Thyroid gland (tissue), 4 donors: ENCODE measurements at places on chromosomes 11 and 22. TPM values are rescaled to one million over a fixed set of nuclear protein-coding genes. Genes with fewer than 3 reads are reported as not detected.

Gene ST14
- total RNA-seq = 53.3 TPM

Gene MFNG
- total RNA-seq = 20.4 TPM

Gene ZNF215
- total RNA-seq = 1.9 TPM

Gene CAPN5
- 4.3 TPM for total RNA-seq

Gene C11orf87
- total RNA-seq = not detected

Gene PYGM
- 5.1 TPM for total RNA-seq

Gene TST
- 36.8 TPM for total RNA-seq

- H3K27me3 ChIP-seq = no peaks in the 10 kb centered on the region
- H3K4me3 ChIP-seq = no peak overlapping the region
- peak; percentile 44 for DNase-seq
- H3K4me1 ChIP-seq = no peaks in the 10 kb centered on the region
- no peaks in the 10 kb centered on the region for H3K36me3 ChIP-seq
Observed at GRCh38 chr11:96180341-96180740, 162.7 kb downstream of the MAML2 start.

DNA sequence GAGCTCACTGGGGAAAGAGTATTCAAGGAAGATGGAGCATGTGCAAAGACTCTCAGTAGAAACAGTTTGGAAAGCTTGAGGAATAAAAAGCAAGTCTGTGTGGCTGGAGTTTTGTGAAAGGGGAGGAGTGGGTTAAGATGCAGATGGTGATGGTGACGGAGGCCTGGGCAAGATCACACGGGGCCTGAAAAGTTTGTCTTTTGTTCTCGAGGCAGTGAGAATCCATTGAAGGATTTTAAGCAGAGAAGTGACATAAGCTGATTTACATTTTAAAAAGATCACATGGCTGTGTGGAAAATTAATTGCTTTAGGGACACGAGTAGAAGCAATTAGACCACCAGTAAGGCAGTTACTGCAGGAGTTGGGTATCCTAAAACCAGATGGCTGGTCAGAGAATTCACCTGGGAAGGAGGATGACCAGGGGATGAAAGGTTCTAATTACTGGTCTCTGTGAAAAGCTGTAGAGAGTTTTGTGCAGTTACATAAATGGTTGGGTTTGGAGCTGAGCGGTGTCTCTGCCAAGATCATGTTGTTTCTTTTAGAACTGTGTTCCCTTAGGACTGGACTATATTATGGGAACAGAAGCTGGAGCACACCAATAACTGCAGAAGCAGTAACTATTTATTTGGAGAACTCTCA, 7.1 kb downstream of the RRP8 start:
- DNase-seq = no peak
- no peak overlapping the region for H3K4me3 ChIP-seq
- peaks cover 25% of the 10 kb centered on the region for H3K36me3 ChIP-seq

DNA sequence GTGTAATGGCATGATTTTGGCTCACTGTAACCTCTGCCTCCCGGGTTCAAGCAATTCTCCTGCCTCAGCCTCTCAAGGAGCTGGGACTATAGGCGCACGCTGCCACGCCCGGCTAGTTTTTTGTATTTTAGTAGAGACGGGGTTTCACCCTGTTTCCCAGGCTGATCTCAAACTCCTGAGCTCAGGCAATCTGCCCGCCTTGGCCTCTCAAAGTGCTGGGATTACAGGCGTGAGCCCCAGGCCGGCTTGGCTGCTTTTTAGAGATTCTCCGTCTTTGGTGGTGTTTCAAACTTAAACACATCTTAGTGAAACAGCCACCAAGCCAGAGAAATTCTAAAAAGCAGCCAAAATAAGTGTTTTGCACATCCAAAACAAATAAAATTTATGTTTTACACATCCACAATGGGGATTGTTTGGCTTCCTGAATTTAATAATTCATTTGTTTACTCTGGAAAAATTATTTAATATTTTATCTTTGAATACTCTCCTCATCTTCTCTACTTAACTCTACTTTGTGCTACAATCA, 18.4 kb downstream of the BCL2L13 start:
- no peak for DNase-seq
- H3K36me3 ChIP-seq = peaks cover 17% of the 10 kb centered on the region

GRCh38 chr22:46085828-46086576, 64.3 kb upstream of the PPARA start:
- no peaks in the 10 kb centered on the region for H3K36me3 ChIP-seq
- H3K4me3 ChIP-seq = peak overlapping the region; percentile 7
- no peak for DNase-seq
- H3K27me3 ChIP-seq = no peaks in the 10 kb centered on the region
- H3K27ac ChIP-seq = peak overlapping the region; percentile 97

GRCh38 chr11:86706338-86707131, 34.1 kb upstream of the ME3 start:
- no peak for DNase-seq
- no peaks in the 10 kb centered on the region for H3K4me1 ChIP-seq
- no peak overlapping the region for H3K4me3 ChIP-seq

DNA sequence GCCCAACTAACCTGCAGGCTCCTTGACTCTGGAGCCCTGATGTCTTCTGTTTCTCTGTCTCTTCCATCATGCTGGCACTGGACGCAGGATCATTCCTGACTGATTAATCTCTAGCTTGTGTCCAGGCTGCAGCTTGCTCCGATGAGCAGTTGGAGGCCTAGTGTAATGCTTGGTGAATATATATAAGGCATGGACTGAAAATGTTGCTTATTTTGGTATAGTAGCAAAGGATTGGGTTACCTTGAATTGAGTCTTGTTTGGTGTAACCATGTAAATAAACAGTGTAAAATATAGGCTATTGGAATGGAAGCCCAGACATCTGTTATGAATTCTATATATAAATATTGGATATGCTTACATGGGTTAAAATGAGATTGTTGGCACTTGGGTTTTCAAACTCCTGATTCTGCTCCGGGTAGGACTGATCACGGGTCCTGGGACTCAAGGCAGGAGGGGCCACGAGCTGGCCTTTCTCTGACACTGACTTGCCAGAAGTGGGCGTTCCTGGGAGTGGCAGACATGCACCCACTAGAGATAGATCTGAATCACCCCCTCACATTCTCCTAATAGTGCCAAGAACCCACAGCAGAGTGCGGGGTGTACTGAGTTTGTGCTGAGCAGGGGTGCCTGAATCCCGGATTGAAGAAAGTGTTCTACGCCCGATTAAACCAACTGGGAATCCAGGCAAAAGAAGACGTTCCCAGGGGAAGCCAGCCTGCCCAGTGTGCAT, 25.8 kb downstream of the LRP5 start:
- H3K27ac ChIP-seq = no peak overlapping the region
- H3K36me3 ChIP-seq = no peaks in the 10 kb centered on the region

- no peaks in the 10 kb centered on the region for H3K27me3 ChIP-seq
- peaks cover 2% of the 10 kb centered on the region for H3K4me1 ChIP-seq
- H3K36me3 ChIP-seq = no peaks in the 10 kb centered on the region
- H3K27ac ChIP-seq = no peak overlapping the region
- no peak for DNase-seq
- no peak overlapping the region for H3K4me3 ChIP-seq
Observed at GRCh38 chr11:63619967-63620366, 5.7 kb upstream of the PLAAT3 start.

DNA sequence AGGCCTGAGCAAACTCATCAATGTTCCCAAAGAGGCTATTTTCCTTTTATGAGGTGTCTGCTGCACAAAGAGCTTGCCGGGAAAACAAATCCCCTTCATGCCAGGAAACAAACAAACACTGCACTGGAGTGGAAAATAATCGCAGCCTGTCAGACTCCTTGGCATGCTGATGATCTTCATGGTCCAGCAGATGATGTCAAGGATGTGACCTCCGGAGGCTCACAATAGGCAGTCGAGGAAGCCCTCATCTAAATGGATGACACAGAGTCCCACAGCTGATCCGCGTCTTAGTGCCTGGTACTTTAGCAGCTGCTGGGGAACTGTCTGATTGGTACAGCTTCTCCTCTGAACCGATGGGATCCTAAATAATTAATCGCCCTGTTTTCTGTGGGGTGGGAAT, 187.6 kb downstream of the TENM4 start:
- H3K27me3 ChIP-seq = no peaks in the 10 kb centered on the region
- H3K36me3 ChIP-seq = no peaks in the 10 kb centered on the region
- H3K4me3 ChIP-seq = no peak overlapping the region
- DNase-seq = no peak
- no peaks in the 10 kb centered on the region for H3K4me1 ChIP-seq
- no peak overlapping the region for H3K27ac ChIP-seq

DNA sequence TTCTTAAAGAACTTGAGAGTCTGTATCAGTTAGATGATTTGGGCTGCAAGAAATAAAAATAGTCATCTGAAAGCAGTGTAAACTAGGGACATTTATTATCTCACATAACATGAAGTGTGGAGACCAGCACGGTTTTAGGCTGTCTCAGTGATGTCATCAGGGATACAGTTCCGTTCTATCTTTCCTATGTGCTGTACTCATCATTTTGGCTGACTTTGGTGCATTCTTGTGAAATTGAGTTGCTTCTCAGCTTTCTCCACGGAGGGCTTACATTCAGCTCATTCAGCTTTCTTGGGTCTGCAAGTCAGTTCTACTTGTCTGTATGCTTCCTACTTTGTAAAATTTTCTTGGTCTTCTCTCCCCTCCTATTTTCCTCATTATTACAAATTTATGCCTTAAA, 51.8 kb upstream of the LIN7C start:
- H3K27ac ChIP-seq = no peak overlapping the region
- H3K4me3 ChIP-seq = no peak overlapping the region
- no peaks in the 10 kb centered on the region for H3K4me1 ChIP-seq

DNA sequence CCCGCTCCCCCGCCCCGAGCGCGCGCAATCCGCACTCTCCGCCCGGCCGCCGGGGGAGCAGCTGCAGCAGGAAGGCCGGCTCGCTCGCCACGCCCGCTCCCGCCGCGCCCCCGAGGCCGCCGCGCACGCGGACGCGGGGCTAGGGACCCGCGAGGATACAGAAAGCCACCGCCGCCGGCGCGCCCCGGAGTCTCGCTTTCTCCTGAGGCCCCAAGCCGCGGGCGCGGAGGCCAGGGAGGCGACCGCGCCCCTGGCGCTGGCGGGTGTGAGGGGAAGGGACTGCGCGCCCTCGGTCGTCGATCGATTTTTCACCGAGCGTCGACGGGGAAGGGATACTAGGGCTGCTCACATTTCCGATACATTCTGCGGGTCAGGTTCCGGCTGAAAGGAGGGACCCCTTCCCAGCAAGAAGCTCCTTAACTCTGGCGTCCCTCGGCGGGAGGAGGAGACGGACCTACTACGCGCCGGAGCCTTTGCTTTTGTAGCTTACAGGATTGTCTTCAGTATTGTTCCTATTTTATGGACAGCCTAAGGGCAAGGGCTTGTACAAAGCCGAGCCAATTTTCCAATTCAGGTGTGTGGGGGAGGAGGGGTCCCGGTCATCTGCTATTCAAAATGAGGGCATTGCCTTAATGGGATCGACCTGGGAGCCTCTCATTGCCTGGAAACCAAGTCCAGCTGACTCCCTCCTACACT, 416 bp upstream of the GAB2 start:
- peak overlapping the region; percentile 82 for H3K27ac ChIP-seq
- DNase-seq = peak; percentile 77
- no peaks in the 10 kb centered on the region for H3K27me3 ChIP-seq

- H3K4me3 ChIP-seq = no peak overlapping the region
- DNase-seq = no peak
- no peaks in the 10 kb centered on the region for H3K27me3 ChIP-seq
- no peak overlapping the region for H3K27ac ChIP-seq
- H3K4me1 ChIP-seq = no peaks in the 10 kb centered on the region
- H3K36me3 ChIP-seq = no peaks in the 10 kb centered on the region
Observed at GRCh38 chr11:60610702-60611101, 88.7 kb upstream of the MS4A8 start.

- no peaks in the 10 kb centered on the region for H3K27me3 ChIP-seq
- DNase-seq = no peak
- H3K36me3 ChIP-seq = no peaks in the 10 kb centered on the region
- H3K4me3 ChIP-seq = no peak overlapping the region
- peaks cover 2% of the 10 kb centered on the region for H3K4me1 ChIP-seq
Observed at GRCh38 chr11:96193745-96194443, 149.1 kb downstream of the MAML2 start.

DNA sequence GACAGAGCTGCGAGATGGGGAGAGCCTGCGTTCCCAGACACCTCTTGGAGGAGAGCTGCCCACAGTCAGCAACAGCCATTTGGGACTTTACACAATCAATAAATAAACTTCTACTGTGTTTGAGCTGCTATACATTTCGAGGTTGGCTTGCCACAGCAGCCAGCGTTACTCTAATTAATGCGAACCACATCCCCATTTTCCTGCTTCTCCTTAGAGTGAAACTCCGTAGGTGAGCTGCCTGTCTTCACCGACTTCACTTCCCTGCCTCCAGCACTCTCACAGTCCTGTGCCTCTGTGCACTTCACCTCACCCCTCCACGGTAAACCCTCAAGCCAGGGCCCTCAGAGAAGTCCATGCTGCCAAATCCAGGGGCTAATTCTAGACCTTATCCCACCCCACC, 5.9 kb upstream of the SLC22A12 start:
- no peak overlapping the region for H3K4me3 ChIP-seq
- no peaks in the 10 kb centered on the region for H3K4me1 ChIP-seq
- no peaks in the 10 kb centered on the region for H3K36me3 ChIP-seq
- no peak overlapping the region for H3K27ac ChIP-seq

DNA sequence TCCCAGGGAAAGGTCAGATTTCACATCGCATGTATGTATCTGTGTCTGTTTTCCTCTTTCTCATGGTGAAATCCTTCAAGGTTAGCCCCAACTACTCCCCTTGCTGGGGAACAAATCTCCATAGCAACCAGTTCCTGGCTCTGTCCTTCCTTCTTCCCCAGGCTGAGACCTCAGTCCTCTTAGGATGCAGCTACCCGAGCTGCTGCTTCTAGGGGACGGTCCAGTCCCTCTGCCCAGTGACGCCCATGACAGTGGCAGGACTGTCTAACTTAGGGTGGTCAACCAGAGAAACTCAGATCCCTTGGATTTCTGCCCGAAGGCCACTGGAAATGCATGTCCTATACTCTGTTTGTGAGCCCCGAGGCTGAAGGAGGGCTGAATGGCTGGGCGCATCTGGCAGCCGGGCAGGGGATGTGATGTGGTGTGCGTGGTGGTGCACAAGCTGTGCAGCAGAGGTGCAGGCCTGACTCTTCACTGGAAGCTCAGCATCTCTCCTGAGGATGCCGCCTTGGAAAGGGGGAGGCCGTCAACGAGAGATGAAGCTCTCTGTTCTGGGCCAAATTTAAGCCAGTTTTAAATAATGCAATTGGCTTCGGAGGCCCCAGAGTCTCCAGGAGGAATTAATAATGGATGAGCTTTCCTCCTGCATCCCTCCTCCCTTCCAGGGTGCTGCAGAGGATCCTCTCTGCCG, 118.7 kb upstream of the B3GAT1 start:
- H3K27me3 ChIP-seq = no peaks in the 10 kb centered on the region
- no peak overlapping the region for H3K4me3 ChIP-seq
- no peaks in the 10 kb centered on the region for H3K4me1 ChIP-seq
- H3K27ac ChIP-seq = no peak overlapping the region
- no peaks in the 10 kb centered on the region for H3K36me3 ChIP-seq

DNA sequence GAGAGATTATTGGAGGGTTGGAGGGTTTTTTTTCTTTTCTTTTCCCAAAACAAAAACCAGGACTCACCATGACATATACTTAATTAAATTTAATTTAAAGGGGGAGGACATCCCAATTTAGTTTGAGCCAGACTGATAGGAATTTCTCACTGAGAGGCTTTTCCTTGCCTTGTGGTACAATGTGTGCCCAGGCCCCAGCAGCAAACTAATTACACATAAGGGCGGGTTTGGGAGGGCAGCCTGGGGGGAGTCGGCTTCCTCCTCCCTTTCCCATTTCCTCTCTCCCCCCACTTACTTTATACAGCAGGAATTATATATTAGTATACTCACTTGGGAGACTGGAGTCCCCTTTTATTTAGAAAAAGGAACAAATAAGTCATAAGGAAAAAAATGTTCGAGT, 2.9 kb downstream of the TEAD1 start:
- no peaks in the 10 kb centered on the region for H3K36me3 ChIP-seq
- H3K4me1 ChIP-seq = peaks cover 55% of the 10 kb centered on the region
- H3K27me3 ChIP-seq = no peaks in the 10 kb centered on the region
- DNase-seq = peak; percentile 39
- peak overlapping the region; percentile 87 for H3K27ac ChIP-seq
